ENCODE measurements at places on chromosomes 4 and X.

GRCh38 chr4:59565836-59566235, 1634.3 kb upstream of the ADGRL3 start:
- no peak for DNase-seq

DNA sequence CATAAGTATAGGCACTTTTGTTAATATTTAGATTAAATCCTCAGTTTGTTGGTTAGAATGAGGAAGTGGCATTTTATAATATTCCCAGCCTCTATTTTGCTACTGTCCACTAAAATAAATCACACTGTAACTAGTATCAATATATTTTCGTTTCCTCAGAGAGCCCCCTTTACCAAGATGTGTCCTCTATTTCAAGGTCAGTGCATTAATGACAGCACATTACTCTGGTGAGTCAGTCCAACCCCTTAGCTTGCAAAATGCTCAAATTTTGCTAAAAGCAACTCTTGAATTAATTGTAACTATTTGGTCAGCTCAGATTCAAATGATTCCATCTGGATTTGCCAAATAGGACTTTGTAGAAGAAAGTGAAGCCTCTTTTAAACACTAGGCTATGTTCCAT, 199.3 kb downstream of the PDHA2 start:
- no peak for DNase-seq

- DNase-seq = no peak
Measured at GRCh38 chr4:707929-708630, 2.4 kb downstream of the PCGF3 start.

GRCh38 chr4:25862411-25863346, at the start of gene SEL1L3:
Gene SEL1L3 (minus strand): TSS chr4:25862988. CDS start chr4:25862836, 152 bp downstream.
- no peak for DNase-seq

DNA sequence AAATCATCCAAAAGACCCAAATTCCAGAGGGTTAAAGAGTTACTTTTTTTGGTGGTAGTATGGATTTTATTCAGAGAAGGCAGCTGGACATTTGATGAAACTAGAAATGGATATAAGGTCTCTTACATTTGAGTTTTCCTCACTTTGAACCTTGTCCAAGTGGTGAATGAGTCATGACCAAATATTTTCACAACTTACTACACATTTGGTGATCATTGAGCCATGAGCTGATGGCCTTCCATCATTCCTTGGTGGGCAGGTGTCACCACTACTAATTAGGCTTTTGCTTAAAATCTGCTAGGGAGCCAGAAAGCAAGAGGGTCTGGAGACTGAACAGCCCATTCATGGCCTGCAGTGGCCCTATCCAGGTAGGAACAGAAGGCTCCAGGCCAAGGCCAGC, 620.2 kb upstream of the INTU start:
- DNase-seq = no peak

DNA sequence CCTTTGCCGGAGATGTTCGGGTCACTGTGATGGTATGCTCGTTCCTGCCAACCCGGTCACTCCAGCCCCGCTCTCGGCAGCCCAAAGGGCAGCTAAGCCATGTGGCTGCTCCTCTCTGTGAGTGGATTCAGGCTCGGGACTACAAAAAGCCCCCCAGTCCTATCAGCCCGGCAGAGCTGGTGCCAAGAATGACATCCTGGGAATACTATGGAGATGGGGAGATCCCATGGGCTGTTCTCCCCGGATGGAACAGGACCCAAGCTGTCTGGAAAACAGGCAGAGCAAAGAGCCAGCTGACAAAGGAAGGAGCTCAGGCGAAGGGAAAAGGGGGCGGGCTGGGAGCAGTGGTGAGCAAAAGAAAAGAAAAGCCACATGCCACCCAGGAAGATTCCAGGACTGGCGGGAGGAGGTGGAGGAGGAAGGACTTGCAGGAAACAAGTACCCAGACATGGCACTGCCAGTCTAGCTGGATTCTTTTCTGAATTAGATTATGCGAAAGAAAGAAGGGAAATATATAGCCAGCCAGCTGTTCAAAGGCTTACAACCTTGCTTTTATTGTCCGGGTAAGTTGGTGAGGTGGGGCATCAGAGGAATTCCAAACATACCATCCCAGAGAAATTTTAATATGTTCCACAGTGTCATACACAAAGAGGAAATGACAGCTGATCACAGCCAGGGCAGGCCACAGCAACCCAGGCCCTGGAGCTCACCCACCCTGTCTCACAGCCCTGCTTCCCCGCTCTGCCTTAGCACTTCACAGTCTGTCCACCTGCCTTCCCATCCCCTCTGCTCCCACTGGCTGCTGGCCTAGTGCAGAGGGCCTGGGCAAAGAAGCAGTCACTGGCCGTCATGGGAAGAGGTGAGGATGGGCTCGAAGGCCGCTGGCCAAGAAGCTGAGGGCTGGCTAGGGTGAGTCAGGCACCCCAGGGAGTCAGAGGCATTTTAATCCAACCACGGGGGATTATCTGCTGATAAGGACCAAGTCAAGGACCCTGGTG, 3.4 kb downstream of the NDP start:
- DNase-seq = no peak

DNA sequence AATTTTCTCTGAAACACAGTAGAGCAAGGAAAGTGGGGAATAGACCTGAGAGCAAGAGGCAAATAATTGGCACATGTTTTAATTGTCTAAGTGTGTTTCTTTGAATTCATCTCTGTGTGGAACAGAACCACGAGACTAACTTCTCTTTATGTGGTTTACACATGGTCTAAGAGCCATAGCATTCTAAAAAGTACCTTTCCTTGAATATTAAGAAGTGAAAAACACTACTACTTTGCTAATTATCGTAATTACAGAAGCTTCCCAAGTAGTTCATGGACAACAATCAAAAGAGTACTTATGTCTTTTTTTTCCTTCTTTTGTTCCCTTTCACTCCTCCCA, 2.9 kb upstream of the CYBB start:
- no peak for DNase-seq

GRCh38 chr4:178553201-178553600, 1111.0 kb upstream of the AGA start:
- no peak for DNase-seq

GRCh38 chr4:155984106-155984797, 30.6 kb upstream of the CTSO start:
- no peak for DNase-seq

- no peak for DNase-seq
Measured at GRCh38 chr4:23934915-23935314, 45.1 kb upstream of the PPARGC1A start.

DNA sequence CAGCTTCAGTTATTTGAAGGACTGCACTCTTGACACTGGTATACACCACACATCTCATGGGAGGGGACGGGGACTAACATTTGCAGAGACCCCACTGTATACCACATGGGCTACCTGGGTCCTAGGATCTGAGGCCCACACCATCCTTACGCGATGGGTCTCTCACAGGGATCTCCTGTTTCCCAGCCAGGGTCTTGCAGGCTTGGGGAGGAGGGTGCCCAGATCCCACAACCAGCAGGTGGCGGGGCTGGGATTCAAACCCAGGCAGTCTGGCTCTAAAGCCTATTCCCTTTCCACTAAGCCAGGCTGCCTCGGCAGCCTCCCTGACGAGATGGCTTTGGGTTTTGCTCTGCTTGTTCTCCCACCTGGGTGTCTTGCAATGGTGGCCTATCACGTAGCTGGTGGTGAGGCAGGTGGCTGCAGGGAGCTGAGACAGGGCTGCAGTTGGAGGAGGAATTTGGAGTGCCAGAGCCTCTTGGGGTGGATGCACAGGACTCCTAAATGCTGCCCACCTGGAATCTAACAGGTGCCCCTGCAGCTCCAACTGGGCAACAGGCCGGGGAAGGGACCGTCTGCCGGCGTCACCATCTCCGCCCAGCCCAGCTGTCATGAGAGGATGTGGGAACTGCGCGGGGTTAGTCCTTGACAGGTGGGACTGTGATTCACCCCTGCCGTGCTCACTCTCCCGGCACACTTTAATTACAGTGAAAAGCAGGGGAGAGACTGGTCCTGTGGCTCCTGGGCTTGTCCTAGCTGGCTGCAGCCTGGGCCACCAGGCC, 110.7 kb downstream of the PSAPL1 start:
- no peak for DNase-seq

GRCh38 chrX:2696698-2697215, 5.7 kb downstream of the CD99 start:
- DNase-seq = no peak

GRCh38 chr4:134787315-134787714, 585.7 kb upstream of the PABPC4L start:
- no peak for DNase-seq

- no peak for DNase-seq
Measured at GRCh38 chr4:70844180-70844579, 4.5 kb upstream of the GRSF1 start.

DNA sequence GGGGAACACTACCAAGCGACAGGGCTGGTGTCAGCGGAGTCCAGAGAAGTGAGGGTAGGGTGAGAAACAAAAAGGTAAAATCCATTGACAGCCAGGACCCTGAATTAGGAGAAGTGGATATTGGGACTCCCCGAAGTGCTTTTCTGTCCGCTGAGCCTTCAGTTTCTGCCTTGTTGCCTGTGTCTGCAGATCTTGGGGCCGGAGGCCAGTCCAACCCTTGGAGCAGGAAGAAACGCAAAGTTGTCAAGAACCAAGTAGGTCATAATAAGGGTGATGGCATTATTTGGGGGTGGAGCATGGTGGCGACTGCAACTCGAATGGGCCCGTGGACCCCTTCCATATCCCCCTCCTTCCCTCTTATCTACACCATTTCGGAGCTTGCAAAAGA, 1.0 kb downstream of the ARMCX1 start:
- no peak for DNase-seq

GRCh38 chrX:110043506-110043905, 40.6 kb downstream of the TMEM164 start:
- no peak for DNase-seq

GRCh38 chr4:168694667-168695066, 197.8 kb downstream of the PALLD start:
- DNase-seq = no peak

DNA sequence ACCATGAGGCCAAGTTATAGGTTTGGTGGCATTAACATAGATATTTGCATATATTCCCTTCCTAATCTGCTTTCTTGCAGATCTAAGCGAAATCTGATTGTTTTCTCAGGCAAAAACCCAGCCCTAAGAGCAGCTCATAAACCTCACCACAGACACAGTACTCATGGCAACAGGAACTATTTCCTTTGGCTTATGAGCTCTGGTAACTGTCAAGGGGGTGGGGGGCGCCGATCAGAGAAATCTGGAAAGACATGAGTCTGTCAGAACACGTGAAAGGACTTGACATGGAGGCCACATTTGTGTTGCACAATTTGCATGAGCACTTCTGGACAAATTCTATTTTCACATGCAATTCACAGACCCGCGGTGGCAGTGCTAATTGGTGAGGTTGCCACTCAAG, 83.7 kb downstream of the MGST2 start:
- DNase-seq = no peak

GRCh38 chr4:60944060-60944459, 256.1 kb upstream of the ADGRL3 start:
- DNase-seq = no peak

DNA sequence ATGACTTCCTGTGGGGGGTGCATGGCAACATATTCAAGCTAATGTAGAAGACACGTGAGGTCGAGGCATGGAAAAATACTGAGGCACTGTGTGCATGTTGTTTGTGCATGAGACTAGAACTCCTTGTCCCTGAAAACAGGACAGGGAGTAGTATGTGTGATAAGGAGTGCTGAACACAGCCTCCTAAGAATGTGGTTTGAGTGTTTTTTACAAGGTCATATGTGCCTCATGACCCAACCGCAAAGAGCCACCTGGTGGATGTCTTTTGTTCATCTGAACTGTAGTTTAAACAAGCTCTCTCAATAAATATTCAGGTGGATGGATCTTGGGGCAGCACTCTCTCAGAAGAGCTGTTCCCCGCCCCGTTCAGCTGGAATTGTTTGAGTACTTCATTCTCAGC, 226.6 kb downstream of the NLGN4X start:
- DNase-seq = no peak

- no peak for DNase-seq
Measured at GRCh38 chr4:80027611-80028010, 45.4 kb downstream of the ANTXR2 start.

GRCh38 chr4:6953751-6954380, 44.2 kb downstream of the TBC1D14 start:
- DNase-seq = no peak

DNA sequence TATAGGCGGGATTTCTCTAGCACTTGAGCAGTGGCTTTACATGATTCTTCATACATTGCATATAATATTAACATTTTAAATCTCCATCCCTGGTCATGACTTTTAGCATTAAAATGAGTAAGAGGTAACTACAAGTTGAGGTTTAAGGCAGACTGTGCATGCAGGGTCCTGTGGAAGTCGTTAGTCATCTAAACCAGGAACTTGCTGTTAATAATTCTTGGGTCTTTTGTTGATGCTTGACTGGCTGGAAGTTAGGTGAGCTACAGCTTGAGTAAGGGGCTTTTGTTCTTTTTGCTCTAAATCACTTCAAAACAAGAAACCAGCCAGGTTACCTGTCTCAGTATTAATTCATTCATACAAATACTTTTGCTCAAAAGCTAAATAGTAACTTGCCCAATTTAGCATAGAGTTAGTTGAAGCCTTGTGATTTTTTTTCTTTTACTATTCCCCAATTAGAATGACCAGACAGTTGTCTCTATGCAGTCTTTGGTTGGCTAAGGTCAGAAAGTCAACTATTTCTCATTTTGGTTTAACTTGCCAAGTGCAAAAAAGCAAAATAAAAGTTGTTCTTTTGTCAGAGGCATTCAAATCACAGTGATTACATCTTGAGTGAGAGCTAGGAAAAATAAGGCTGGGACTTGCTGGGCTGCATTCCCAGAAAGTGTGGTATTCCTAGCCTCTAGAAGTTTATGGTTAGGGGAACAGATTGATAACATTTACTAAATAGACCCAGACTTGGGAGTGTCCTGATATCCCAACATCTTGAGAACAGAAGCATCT, 516.9 kb downstream of the PDHA2 start:
- no peak for DNase-seq

Data from stimulated activated CD8-positive, alpha-beta memory T cell treated with anti-CD3 and anti-CD28 coated beads, Interleukin-7, amount 100 ng/mL, for 24 hours (primary cell).